ENCODE measurements at places on chromosomes 12 and 14.

- no peak for DNase-seq
These were observed 125.9 kb upstream of the ATF1 start for GRCh38 chr12:50637870-50638481.

GRCh38 chr12:128474916-128475315, 207.9 kb downstream of the TMEM132C start:
- DNase-seq = no peak

GRCh38 chr12:51374361-51374760, 16.8 kb downstream of the GALNT6 start:
- no peak for DNase-seq

DNA sequence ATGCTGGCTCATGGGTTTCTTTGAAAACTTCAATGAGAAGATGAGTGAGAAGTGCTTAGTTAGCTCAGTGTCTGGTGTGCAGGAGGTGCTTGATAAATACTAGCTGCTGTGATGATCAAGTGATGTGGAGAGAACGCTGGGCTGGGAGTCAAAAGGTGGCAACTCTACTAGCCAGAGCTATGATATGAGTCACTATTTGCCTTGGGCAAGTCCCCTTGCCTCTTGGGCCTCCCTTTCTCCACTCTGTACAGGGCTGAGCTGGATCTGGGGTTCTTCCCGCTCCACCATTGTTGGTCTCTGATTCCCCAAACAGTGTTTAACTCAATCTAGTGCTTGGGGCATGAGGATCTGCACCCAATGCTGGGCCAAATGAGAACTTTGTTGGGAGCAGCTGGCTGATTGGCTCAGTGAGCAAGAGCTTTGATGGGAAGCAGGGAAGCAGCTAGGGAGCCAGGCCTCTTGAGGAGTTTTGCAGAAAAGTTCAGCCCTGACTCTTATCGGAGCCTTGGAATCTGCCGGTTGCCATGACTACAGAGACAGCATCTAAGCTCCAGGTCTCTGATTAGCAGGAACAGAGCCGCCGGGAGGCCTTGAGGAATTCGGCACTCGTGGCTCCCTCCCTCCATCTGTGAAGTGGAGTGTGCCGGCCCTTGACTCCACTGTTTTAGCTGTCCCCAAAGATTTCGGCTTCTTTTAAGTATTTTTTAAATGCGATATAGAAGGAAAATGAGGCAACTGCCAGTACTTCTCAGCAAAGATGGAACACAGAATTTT, 82.1 kb upstream of the HSPB8 start:
- no peak for DNase-seq

- no peak for DNase-seq
These were observed 13.2 kb upstream of the APOF start for GRCh38 chr12:56375598-56376434.

- no peak for DNase-seq
These were observed 6.8 kb downstream of the PIWIL1 start for GRCh38 chr12:130344529-130344928.

DNA sequence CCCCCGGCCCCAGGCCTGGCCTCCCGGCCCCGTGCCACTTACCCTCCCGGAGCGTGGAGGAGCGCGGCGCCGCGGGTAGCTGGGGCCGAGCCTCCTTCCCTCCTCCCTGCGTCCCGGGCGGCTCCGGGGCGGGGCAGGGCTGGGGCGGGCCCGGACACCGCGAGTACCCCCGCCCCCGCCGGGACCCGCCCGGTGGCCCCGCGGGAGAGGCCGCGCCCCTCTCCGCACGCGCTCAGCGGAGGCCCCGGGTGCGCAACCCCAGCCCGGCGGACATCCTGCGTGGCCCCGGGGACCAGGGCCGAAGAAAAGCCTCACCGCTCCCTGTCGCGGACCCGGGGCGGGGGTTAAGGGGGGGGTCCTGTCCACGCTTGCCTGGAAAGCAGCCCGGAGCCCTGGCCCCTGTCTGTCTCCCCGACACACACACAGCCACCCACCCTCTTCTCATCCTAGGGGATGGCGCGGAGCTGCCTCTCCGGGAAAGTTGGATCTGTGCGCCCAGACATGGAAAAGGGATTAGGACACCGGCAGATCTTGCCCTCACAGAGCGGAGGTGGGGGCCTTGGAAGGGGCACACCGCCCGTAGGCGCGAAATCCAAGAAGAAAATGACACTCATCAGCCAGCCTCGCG, at the start of gene SYNE3:
TSS of gene SYNE3 (minus strand) at position 97 of the 628 bp plus-strand sequence. CDS start 40,829 bp downstream, outside the sequence.
- DNase-seq = no peak

DNA sequence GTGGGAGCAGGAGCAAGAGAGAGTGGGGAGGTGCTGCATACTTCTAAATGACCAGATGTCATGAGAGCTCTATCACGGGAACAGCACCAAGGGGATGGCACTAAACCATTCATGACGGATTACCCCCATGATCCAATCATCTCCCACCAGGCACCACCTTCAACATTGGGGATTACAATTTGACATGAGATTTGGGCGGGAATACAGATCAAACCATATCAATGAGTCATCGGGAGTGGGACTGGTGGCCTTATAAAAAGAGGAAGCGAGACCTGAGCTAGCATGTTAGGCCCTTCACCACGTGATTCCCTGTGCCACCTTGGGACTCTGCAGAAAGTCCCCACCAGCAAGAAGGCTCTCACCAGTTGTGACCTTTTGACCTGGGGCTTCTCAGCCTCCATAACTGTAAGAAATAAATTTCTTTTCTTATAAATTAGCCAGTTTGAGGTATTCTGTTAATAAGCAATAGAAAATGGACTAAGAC, 28.7 kb downstream of the COX8C start:
- DNase-seq = no peak

DNA sequence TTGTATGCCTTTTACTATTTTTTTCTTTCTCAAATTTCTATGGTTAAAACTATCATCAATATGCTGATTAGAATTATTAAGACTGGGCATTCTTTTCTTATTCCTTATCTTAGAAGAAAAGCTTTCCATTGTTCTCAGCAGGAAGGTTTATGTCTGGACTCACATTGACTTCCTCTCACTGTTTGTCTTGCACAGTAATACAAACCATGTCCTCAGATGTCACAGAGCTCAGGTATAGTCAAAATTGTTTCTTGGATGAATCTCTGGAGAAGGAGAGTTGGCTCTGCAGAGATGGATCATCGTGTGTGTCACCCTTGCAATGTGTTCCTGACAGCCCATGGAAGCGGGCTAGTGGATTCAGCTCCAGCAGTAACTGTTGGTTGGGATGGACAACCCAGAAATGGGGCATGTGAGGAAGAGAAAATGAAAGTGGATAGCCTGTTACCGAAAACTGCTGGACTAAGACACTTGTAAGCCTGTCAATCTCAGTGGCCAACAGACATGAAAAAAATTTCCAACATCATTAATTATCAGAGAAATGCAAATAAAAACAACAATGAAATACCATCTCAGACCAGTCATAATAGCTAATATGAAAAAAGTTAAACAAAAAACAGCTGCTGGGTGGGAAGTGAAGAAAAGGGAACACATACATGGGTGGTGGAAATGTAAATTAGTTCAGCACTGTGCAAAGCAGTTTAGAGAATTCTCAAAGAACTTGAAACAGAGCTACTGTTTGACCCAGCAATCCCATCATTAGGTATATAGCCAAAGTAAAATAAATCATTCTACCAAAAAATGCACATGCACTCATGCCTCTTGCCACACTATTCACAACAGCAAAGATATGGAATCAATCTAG, 967.8 kb downstream of the TMEM121 start:
- DNase-seq = no peak

DNA sequence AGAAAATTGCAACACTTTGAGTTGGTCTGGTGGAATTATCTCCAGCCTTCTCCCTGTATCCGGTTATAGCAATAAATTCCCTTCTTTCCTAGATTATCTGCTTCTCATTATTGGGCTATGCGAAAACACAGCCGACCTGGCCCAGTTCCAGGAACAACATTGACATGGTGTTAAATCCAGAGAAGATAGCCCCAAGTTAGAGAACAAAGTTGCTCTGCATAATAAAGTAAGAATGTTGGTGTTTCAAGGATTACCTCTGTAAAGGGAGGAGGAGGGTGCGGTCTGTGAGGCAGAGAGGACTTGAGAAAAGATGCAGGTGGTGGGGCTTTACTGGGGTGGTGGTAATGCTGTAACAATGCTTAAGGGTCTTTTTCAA, 12.1 kb downstream of the TCL1A start:
- DNase-seq = no peak

GRCh38 chr12:113955109-113955970, 10.8 kb downstream of the RBM19 start:
- DNase-seq = no peak

GRCh38 chr12:1201886-1202285, 210.9 kb downstream of the ERC1 start:
- no peak for DNase-seq

DNA sequence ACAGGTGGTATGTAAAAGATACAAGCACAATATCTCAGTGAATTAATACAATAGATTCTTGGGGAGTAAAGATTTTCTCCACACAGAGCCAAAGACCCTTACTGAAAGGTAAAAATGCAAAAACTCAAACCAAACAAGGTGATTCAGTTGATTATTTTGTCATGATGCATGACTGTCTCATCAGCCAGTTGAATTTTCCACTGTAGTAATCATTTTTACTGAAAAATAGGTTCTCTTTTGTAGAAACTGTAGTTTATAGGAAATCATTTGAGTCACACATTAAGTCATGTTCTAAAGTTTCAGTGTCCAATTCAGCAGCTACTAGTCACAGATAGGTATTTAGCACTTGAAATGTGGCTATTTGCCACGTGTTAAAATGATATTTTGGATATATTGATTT, 53.6 kb downstream of the PPFIA2 start:
- DNase-seq = no peak

DNA sequence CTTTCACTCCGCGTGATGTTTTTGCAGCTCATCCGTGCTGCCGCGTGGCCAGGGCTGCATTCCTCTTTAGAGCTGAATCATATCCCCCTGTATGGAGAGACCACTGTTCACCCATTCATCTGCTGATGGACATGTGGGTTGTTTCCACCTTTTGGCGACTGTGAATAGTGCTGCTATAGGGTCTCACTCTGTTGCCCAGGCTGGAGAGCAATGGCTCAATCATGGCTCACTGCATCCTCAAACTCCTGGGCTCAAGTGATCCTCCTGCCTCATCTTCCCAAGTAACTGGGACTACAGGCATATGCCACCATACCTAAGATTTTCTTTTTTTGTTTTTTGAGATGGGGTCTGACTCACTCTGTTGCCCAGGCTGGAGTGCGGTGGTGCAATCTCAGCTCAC, 36.5 kb downstream of the RILPL1 start:
- DNase-seq = no peak

GRCh38 chr12:82883394-82884355, 197.0 kb downstream of the TMTC2 start:
- no peak for DNase-seq

DNA sequence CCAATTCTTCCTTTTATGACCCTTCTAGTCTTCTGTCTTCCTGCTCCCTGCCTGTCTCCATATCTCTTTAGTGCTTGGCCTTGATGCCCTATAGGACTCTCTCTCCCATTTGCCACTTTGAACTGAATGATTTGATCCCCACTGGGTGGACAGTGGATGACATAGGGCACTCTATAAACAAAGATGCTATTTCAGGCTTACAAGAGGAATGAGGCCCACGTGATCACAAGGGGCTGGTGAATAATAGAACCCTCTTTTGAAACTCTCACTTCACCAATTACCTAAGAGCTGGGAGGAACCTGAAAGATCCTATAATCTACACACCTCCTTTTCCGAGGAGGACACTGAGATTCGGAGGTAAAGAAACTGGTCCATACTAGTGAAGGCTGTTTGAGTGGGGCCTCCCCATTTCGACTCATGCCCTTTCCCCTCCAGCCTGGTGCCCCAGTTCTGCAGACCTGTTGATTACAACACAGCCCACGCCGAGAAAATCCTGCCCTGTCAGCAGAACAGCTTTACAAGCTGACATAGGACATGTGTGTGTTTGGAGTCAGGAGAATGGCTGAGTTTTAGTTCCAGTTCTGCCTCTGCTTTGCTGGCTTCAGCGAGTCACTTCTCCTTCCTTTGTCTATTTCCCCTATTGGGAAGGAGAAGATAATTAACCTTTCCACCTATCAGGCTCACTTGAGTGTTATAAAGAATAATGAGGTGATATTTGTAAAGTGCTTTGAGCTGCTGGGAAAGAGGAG, 400.3 kb downstream of the ZFP36L1 start:
- DNase-seq = no peak

GRCh38 chr12:98999559-98999958, 354.5 kb downstream of the APAF1 start:
- no peak for DNase-seq

- no peak for DNase-seq
These were observed 42.4 kb downstream of the ITPK1 start for GRCh38 chr14:93073358-93073707.

DNA sequence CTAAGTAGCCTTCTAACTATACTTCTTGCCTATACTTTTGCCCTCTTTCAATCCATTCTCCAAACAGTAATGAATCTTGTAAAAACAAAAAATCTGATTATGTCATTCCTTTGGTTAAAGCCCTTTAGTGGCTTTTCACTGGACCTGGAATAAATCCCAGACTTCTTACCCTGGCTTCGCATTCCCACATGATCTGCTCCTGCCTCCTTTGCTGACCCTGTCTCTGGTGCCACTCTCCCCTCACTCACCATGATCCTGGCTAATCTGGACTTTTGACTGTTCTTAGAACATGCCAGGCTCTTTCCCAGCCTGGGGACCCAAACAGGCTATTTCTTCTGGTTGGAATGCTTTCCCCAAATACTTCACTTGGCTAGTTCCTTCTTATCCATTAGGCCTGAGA, 7.9 kb downstream of the MIA2 start:
- DNase-seq = no peak

DNA sequence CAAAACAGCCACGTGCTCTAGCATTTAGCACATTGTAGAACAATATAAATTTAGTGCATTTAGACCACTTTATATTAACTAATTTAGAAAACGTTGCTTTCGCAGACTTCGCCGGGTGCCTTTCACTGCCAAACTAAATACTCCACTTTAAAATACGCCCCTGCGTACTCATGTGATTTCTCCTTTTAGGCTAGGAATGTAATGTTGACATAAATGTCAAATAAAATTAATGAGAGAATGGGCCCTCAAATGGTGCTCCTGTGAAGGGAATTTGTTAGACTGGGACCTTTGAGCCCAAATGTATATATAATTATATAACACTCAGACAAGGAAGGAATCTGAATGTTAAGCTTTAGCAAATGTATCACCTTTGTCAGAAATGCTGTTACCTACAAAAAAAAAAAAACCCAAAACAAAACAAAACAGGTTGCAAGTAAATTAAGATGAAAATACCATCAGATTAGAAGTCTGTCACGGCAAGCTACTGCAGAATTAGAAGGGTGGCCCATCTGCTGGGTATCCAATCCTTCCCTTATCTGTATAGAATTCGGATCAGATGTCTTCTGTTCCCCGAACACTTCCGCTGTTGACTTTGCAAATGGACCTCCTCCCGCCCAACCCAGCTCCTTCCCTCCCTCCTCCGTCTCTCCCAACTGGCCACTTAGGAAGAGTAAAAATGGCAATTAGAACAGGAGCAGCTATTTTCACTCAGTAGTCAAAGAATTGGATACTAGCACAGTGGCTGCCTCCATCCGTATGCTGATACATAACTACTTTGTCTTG, 159.3 kb upstream of the FOXN3 start:
- DNase-seq = no peak

GRCh38 chr12:2454601-2455177, 340.1 kb upstream of the FKBP4 start:
- no peak for DNase-seq

DNA sequence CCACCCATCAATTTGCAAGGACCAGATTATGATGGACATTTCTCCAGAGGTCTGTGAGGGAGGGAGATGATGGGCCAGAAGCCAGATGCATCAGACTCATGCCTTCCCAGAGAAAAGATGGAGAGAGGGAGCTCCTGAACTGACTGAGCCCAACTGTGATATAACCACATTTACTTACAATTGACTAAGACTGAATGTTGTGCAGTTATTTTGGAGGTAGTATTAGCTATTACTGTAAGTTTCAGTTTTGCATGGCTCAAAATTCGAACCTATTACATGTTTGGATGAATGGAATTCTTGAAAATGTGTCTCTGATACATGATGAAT, 211.1 kb upstream of the SFSWAP start:
- DNase-seq = no peak

Measured in T-cell (primary cell).